ENCODE measurements at places on chromosomes 6 and 20.

GRCh38 chr6:51137777-51138176, 319.1 kb downstream of the TFAP2B start:
- H3K27ac ChIP-seq: no peak overlapping the region
- H3K27me3 ChIP-seq: no peaks in the 10 kb centered on the region
- no peak for DNase-seq
- H3K36me3 ChIP-seq: no peaks in the 10 kb centered on the region
- no peaks in the 10 kb centered on the region for H3K4me1 ChIP-seq
- no peak overlapping the region for H3K4me3 ChIP-seq

GRCh38 chr20:58308290-58308679, 1.2 kb upstream of the RAB22A start:
- no peaks in the 10 kb centered on the region for H3K36me3 ChIP-seq
- H3K4me3 ChIP-seq: peak overlapping the region; percentile 93
- peak overlapping the region; percentile 76 for H3K27ac ChIP-seq
- peaks cover 3% of the 10 kb centered on the region for H3K4me1 ChIP-seq
- H3K27me3 ChIP-seq: no peaks in the 10 kb centered on the region

- H3K27ac ChIP-seq: no peak overlapping the region
- DNase-seq: no peak
- H3K27me3 ChIP-seq: no peaks in the 10 kb centered on the region
Observed at GRCh38 chr20:25338112-25339023, 52.3 kb downstream of the ABHD12 start.

DNA sequence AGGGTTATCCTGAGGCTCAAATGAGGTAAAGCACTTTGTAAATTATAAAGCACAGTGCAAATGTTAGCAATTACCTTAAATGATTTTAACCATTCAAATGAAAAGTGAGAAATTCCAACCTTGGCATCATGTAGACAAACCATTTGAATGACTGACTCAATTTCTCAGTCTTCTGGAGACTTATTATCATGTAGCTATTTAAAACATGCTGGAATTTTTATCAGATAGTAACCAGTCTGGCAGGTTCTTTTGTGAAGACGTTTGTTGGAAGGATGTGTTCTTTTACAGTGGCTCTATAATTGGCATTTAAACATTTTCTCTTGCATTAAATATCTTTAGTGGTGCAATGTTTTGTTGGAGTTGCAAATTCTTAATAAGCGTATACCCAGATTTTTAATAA, 386.6 kb downstream of the NKAIN2 start:
- H3K27me3 ChIP-seq: no peaks in the 10 kb centered on the region
- H3K4me1 ChIP-seq: no peaks in the 10 kb centered on the region
- DNase-seq: no peak
- no peaks in the 10 kb centered on the region for H3K36me3 ChIP-seq
- H3K27ac ChIP-seq: no peak overlapping the region

DNA sequence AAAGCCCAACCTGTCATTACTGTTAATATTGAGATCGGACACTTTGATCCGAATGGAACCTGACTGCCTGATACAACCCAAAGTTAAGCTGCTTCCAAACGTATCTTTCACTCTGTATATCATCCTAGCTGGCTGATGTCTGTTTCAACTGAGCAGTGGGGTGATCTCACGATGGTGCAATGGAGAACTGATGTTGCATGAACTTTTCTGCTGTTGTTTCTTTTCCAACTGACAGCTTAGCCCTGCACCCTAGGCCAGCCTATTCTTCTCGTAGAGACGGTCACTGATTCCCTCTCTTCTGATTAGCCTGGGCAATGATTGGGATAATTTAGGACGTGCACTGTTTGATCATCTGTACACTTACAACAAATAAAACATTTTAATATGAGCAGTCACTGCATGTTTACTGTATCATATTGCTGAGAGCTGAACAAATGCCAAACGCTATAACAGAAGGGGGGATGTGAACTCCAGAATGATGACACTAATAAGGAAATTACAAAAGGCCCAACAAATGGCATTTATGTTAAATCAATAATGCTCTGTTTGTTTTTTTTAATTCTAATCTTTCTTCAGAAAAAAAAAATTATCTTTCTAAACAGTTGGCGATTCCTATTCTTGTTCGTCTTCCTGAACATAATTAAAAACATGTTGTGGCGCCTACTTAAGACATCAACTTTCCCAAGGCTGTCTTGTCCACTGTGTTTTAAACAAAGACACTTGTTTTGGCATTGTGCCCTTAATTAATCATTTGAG, 184.8 kb downstream of the ZNF217 start:
- H3K4me3 ChIP-seq: no peak overlapping the region
- H3K4me1 ChIP-seq: no peaks in the 10 kb centered on the region
- no peaks in the 10 kb centered on the region for H3K27me3 ChIP-seq
- H3K27ac ChIP-seq: no peak overlapping the region
- H3K36me3 ChIP-seq: no peaks in the 10 kb centered on the region
